ENCODE measurements at places on chromosomes 5 and 9.

GRCh38 chr9:113578882-113579282 lies 115.4 kb downstream of the RGS3 start:
- DNase-seq, result peak; percentile 58

GRCh38 chr5:133423618-133424282 lies 188.6 kb downstream of the FSTL4 start:
- DNase-seq, result peak; percentile 60

- no peak for DNase-seq
These were observed 62.8 kb upstream of the STC2 start for GRCh38 chr5:173391031-173391430.

DNA sequence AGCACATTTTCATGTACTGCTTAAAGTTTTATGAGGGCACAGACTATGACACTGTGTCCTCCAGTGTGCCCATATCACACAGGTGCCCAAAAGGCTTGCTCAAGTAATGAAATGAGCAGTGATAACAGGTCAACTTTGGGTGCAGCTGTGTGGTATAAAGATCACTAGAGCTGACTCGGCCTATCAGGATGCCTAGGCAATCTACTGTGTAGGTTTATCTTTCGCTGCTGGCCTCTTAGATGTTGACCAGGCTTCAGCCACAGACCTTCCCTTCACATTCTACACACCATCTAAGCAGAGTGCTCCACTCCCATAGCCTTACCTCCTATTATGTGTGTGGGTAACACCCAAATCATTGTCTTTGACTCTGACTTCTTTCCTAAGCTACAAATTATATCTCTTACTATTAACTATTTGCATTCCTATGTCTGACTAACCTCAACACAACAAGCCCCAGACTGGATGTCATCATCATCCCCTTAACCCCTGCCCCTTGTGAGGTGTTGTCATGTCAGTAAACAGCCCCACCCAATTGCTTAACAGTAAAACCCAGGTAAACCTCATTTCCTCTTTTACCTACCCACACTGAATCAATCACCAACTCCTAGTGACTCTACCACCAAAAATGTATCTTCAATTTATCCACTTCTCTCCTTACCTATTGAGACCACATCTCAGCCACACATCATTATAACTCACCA lies 2.5 kb downstream of the SREK1IP1 start:
- DNase-seq, result no peak

- DNase-seq, result no peak
These were observed 26.7 kb upstream of the SEC16A start for GRCh38 chr9:136509549-136509948.

- DNase-seq, result no peak
These were observed 84.6 kb downstream of the MAST4 start for GRCh38 chr5:66680804-66681203.

DNA sequence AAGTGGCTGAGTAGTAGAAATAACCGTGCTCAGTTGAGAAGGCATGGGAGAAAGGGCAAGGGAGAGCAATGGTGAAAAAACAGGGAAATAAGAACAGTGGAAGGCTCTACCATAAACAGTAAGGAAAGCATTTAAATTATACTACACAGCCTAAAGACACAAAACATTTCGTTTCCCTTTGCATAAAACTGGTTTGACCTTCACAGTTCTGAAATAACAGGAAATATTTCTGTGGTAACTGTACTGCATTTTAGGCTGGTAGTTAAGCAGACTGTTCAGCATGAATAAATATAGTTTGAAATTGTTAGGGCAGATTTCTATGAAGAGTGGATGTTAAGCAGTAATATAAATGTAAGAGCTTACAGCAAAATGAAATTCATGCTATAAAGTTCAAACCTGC lies 147.5 kb downstream of the CSNK1G3 start:
- no peak for DNase-seq

GRCh38 chr5:33309068-33309467 lies 131.7 kb upstream of the TARS1 start:
- DNase-seq, result no peak

GRCh38 chr9:77769246-77769645 lies 121.1 kb upstream of the GNA14 start:
- DNase-seq, result no peak

DNA sequence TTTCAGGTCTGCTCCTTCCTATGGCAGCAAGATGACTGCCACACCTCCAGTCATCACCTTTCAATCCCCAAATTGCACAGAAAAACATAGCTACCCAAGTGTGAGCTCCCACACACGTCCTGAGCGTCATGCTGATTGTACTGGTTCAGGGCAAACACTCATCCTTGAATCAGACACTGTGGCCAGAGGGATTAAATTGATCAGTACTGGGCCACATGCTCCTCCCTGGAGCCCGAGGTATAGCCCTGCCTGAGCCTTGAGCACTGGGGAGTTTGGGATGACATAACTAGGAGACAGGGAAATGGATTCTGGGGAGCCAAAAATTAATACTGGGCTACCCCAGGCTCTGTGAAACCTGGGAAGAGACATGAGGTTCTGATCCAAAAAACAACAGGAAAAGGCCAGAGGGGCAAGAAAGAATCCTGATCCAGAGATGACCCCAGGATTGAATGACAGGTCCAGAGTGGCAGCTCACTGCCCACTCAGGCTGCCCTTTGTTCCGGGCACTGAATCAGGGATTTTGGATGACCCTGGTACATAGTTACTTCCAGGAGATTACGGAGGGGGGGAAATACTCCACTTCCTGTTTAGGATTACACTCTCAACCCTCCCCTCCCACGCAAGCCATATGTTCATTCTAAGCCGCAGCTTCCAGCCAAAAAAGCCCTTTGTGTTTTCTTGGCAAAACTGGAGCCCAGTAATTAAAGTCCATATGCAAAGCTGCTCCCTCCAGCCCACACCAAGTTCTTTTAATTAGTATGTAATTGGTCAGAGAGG lies 141.6 kb upstream of the SPRY4 start:
- no peak for DNase-seq

DNA sequence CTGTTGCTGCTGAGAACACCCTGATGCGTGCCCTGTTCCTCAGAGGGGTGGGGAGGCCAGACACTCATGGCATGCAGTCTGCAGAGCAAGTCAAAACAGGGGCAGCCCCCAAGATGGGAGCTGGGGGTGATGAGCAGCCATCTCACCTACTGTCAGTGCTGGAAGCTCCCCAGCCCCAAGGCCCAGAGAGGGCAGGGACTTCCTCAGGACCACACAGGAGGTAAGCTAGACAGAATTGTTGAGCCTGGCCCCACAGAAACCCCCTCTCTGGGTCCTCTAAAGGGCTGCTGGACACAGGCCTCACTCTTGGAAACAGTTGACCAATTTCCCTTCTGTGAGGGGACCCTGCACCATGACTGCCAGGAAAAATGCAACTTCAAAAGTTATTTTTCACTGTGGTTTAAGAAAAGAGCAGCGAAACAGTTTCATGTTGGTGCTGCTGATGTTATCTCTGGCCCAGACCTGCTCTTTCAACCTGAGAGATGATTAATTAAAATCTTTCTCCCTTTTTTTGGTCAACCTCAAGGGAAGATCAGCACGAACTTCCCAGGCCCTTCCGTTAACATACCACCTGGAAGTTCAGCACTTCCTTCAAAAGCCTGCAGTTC lies 9.6 kb downstream of the CSF2 start:
- DNase-seq, result no peak

GRCh38 chr5:22678886-22679285 lies 174.3 kb downstream of the CDH12 start:
- DNase-seq, result no peak

GRCh38 chr9:563200-563599 lies 278.3 kb upstream of the DMRT1 start:
- DNase-seq, result no peak

- no peak for DNase-seq
These were observed 174.0 kb downstream of the FGF18 start for GRCh38 chr5:171593401-171593800.

- DNase-seq, result no peak
These were observed 831 bp upstream of the SHROOM1 start for GRCh38 chr5:132831095-132831860.

GRCh38 chr9:125548141-125548540 lies 158.9 kb downstream of the MAPKAP1 start:
- no peak for DNase-seq

DNA sequence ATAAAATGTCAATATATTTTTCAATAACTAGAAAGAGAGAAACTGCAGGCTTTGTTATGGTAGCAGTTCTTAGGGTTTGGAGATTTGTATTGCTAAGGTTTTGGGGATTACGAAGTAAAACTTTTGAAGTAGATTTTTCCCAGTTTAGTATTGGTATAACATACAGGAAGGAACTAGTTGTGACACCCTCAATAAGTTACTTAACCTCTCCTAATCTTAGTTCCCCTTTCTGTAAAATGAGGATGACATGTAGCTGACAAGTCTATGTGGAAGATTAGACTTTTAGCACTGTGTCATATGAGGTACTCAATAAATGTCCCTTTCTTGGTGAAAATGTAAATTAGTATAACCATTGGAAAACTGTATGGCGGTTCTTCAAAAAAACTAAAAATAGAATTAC lies 73.4 kb upstream of the ATG10 start:
- no peak for DNase-seq

- no peak for DNase-seq
These were observed 76.6 kb upstream of the NTRK2 start for GRCh38 chr9:84592918-84593317.

DNA sequence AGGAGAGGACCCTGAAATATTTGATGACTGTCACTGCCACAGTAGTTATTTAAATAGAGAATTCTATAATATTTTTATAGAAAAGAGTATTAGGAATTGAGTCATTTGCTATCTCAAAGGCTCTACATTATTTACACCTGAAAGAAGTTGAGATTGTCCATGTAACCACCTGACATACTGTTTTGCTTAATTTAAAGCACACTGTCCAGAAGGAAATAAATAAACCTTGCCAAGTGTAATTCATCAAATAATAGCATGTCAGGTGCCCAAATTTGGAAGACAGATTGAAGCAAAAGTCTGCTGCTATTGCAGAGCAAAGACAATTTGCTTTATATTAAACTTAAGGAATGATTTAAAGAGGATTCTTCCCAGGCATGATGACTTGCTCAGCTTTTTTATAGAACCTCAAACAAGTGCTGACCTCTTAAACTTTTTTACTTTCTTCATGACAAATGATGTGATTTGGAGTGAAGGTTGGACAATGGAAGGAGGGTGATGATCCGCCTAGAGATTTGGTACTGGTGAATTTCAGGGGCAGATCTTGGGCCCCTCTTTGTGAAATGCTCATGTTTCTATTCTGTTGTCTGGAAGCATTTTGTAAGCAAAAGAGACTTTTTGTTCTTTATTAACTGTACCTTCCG lies 65.0 kb downstream of the DAPK1 start:
- no peak for DNase-seq

DNA sequence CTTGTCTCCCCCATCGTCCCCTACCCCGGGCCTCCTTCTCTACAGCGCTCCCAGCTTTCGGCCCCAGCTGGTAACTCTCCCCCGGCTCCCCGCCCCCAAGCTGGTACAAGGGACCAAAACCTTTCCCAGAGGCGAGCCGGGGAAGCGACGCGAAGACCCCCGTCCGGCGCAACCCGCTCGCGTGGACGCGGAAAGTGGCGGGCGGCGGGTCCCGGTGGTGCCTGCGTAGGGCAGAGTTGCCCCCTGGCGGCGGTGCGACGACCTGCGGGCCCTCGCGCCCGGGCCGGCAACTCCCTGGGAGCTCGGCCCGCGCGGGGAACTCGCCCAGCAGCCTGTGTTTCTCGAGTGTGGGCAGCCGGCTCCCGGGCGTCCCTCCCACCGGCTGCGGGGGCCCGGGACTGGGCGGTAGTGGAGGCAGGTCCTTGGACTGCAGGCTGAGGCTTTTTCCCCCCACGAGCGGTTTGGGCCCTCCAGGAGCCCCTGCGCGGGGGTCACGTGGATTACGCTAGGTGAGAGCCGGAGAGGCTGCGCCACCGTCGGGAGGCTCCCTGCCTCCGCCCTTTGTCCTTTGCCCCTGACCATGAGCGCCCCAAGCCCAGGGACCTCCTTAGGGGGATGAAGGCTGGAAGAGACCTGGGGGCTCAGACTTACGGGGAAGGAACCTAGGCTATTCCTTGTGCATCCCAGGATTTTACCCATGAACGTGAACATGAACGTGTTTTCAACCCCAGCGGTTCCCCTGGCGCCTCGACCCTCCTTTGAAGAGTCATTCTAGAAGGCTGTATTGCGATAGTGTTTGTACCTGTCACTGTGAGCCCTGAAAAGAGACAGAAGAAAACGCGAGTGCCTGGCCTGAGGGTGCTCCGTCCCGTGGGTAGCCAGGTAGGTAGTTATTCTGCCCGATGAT lies 2.9 kb upstream of the FOXD1 start:
- DNase-seq, result peak; percentile 65

DNA sequence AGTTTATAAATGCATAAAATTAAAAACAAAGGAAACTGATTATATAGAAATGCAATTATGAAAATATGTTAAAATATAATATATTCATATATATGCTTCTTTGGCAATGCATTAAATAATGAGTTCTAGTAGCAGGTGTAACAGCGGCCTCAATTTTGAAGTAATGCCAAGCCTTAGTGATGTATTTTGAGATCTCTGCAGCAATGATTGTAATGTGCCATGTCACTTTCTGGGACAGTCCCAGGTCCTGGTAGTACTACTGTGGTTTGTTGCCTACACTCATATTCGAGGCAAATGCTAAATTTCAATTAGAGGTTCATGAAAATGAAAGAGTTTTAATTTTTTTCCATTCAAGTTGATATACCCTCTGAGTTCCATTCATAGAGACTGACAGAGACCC lies 75.8 kb upstream of the ORM1 start:
- DNase-seq, result no peak

GRCh38 chr5:175243441-175243840 lies 200.5 kb downstream of the DRD1 start:
- DNase-seq, result no peak

DNA sequence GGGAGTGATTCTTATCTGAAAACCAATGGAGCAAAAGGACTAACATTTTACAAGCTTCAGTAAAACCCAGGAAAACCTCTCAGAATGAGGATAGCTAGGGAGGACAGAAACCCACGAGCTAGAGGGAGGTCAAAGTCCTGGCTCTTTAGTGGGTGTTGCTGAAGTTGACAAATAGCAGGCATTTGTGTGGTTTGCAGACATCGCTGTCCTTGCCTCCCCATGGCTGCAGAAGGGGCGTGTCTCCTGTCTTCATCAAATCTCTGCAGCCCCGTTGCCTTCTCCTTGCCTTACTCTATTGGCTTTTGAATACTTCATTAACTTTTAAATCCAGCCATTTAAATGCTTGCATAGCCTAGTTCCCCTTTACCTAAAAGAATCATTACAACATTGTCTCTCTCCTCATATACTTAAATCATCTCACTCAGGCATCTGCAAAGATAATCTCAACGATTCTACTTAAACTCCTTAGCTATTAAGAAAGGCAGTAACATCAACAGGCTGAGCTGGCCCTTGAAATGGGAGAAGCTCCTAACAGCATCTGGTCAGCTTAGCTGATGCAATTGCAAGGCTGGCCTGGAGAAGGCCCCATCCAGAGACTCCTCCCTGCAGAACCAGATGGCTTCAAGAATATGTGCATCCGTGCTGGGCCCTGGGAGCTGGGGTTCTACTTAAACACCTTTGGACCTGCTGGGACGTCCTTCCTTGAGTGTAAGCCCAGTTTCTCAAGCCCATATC lies 152.8 kb upstream of the TAS2R1 start:
- DNase-seq, result no peak

DNA sequence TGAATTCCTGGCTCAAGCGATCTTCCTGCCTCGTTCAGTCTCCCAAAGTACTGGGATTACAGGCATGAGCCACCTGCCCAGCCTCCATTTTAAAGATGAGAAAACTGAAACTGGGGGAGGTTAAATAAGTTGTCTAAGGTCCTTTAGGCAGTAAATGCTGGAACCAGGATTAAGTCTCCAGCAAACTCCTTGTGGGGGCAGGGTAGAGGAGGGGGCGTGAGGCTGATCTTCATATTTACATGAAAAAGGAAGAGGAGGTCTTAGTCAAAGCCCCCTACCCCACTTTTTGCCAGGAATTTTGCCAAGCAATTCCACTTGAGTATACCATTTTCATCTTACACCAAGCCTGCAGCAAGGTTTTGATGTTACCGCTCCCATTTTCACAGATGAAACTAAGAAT lies 76.6 kb upstream of the NR4A3 start:
- no peak for DNase-seq

All from stimulated activated CD4-positive, alpha-beta T cell treated with anti-CD3 and anti-CD28 coated beads, TNF-alpha, amount 100 ng/mL, for 1 hour (primary cell).